ENCODE measurements at places on chromosomes 1 and 21.
A peak's percentile ranks its signal among the peaks of the same experiment; 100 is the strongest.

- no peak for DNase-seq
Observed at GRCh38 chr1:54564312-54565112, 16.5 kb downstream of the ACOT11 start.

- no peak for DNase-seq
Observed at GRCh38 chr1:42034426-42034825, 115.7 kb upstream of the HIVEP3 start.

DNA sequence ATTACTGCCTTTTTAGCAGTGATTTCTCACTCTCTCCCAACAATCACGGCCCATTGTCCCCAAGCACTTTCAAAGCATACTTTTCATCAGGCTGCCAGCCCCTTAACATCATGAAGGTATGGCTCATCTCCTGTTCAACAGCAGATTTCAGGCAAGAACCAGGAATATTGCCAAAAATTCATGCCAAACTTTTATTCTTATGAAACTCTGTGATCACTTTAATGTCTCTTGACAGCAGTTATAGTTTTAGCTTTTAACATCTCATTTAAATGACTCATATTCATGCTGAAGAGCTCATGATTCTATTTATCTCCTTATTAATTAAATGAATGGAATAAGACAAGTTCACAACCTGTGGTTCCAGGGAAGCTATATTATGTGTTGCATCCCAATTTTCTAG, 235.1 kb downstream of the GRIK1 start:
- DNase-seq: peak; percentile 53

DNA sequence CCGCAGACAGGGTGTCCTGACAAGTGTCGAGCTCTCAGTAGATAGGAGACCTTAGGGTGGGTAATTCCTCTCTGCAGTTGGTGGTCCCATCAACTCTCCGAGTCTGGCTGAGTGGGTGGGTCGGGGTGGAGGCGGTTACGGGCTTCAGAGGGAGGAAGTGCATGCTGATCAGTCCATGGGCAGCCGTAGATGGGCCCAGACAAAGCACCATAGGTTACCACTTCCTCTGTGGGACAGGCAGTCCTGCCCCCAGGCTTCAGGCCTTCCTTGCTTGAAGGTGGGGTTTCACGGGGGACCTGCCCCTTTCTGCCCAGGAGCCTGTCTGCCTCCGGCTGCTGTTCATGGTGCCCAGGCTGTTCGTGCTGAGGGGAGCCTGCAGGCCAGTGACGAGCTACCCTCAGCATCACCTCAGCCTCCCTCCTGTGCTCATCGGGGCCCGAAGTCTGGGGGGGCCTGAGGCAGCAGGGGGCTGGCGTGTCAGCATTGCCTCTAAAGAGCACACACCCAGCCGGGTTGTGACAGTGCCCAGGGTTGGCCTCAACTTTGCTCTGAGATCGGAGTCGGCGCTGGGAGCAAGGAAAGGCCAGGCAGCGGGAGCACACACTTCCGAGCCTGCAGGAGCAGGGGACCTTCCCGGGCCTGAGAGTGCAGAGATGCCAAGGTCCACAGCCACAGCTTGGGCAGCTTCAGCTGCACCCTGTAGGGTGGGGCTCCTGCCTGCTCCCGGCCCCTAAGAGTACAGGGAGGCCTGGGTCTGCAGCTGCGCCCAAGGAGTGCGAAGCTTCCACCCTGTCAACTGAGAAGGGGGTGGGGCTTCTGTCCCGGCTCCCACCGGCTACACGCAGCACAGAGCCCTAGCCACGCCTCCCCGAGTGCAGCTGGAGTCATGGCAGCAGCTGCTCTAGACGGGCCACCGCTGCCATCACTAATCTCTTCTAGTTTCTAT, 225.4 kb upstream of the NRIP1 start:
- DNase-seq: peak; percentile 6

GRCh38 chr21:36820176-36821031, 121.5 kb downstream of the SIM2 start:
- DNase-seq: no peak

DNA sequence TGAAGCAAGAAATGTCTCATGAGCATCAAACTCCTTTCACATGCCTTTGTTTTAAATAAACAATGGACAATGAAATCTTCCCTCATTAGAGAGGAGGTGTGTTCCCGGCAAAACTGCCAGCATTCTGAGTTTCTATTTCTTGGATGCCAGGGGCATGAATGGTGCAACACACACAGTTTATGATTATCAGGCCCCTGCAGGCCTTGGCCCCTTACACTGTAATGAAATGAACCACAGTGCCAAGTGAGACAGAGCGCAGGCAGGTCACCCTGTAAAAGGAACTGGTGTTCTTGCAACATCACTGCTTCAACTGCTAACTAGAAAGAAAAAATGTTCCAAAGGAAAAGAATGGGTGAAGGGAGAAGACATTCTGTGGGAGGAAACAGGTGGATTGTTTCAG, 3.8 kb upstream of the PIGC start:
- no peak for DNase-seq

GRCh38 chr1:61490924-61491323, 234.0 kb downstream of the TM2D1 start:
- DNase-seq: no peak

DNA sequence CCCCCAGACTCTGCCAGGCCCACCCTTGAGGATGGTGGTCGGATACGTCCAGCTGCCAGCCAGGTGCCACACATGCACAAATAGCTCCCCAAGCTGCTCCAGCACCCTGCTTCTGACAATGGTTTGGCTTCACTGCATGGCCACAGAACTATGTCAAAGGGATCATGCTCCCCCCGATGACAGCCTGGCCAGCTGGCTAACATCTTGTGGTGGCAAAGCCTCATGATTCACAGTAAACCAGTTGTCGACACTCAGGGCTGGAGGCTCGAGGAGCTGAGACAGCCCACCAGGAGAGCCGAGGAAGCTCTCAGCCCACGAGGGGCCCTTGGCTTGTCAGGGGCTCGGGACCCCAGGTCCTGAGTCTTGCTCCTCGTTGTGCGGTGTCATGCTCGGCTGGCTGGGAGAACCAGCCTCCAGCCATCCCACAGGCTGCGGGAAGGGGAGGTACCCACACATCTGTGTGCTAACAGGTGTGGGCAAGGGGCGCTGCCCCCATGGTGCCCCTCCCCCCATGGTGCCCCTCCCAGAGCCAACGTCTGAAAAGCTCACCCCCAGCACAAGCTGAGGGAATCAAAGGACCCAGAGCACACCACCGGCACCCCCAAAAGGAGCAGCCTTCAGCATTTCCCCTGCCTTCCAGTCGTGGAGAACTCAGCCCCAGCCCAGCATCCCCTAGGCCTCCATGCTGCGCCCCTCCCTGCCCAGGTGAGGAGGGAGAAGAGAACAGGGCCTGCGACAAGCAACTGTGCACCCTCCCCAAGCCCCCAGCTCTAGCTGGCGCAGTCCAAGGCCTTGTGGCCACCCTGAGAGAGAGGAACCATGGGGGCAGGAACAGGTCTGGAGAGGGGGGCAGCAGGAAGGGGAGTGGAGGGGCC, 41.2 kb downstream of the KIF21B start:
- DNase-seq: peak; percentile 9

DNA sequence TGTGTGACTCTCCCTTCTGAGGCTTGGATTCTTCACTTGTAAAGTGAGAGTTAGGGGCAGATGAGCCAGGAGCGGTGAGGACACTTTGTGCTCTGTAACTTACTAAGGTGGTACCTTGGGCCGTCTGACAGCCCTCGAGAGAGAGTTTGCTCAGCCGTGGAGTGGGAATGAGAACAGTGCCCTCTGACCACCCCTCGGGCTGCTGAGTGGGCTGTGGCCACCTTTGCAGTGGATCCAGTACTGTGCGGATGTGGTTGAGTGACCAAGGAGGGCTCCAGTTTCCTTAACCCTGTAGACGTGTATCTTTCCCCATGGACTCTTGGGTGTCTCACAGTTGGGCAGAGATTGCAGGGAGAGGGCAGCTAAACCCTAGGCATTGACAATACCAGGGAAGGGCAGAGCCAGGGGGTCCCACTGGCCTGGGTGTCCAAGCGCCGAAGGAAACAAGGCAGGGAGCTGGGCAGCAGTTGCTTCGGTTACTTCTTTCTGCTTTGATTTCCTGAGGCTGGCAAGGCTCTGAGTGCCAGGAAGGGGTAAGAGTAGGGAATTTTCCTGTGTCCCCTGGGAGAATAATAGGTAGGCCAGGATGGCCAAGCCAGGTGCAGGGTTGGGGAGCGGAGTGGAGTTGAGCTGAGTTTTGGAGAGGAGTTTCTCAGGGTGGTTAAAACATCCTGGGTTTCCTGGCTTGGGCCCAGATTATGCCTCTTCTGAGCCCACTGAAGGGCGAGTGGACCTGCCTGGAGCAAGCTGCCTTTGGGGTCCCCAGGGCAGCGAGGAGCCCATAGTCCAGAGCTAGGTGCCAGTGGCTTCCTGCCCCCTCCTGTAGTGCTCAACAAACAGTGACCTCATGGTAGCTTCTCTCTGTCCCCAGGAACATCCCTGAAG, 27.6 kb downstream of the HMGCS2 start:
- no peak for DNase-seq

DNA sequence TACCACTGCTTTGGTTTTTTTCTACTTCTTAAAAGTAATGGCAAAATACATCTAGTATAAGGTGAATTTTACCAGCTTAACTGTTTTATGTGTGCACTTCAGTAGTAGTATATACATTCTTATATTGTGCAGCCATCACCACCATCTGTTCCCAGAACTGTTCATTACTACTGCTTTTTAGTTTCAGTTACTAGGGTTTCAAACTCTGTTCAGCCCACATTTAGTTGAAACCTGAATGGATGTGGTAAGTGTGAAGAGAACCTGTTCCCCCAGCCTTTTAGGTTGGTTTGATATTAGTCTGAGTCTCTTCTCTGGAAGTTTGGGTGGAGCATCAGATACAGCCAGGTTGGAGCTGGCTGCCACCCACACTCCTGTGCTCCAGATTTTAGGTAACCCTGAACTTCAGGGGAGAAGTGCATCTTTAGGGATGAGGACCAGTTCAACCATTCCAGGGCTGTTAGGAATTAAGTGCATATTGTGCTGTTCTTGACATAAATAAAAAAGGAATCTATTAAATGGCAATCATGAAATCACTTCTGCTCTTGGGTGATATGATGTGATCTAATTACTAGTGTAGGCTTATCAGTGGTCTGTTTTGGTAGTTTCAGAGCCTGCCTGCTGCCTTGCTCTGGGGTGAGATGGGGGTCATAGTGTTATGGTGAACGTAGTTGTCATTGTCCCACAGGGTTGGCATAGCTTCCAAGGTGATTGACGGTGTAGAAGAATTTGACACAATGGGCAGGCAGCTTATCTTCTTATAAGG, 32.1 kb downstream of the URB2 start:
- DNase-seq: no peak

- DNase-seq: no peak
Observed at GRCh38 chr1:42981871-42982270, 23.2 kb upstream of the SLC2A1 start.

DNA sequence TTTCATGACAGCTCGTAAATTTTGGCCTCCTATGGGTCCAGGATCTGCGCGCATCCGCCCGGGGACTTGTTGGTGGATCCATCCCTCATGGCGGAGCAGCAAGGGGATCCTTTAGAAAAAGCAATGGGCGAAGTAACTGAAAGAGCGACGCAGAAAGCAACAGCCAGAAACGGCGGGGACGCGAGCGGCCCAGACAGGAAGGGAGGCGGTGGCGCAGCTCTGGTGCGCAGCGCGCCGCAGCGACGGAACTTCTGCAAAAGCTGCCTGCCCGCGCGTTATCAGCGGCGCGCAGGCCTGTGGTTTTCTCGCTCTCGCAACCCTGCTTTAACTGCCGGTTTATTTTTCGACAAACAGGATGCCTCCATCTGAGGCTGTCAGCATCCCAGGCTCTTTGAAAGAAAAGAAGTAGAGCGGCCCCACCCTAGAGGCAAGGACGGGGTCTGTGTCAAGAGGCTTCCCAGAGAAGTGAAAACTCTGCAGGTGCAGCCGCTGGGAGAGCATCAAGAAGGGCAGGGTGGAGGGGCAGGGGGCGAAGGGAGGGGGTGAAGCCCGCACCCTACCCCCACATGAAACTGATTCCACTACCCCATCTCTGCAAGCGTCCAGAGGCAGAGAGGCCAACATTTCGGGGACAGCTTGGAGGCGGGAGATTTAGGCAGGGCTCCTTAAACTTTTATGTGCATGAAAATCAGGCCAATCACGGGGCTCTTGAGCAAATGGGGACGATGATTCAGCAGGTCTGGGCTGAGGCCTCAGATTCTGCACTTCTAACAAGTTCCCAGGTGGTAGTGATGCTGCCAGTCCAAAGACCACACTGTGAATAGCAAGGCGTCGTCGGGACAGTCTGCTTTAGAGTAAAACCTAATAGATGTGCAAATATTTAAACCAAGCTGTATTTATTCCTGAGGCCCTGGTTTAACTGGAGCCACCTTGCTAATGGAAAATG, 22.2 kb downstream of the RUNX1 start:
- peak; percentile 40 for DNase-seq

All from EH (cell line).